Activated CD4-positive, alpha-beta T cell treated with anti-CD3 and anti-CD28 coated beads, Interleukin-2, amount 50 U/mL, for 4 hours (primary cell): ENCODE measurements at places on chromosomes 1 and 21.

DNA sequence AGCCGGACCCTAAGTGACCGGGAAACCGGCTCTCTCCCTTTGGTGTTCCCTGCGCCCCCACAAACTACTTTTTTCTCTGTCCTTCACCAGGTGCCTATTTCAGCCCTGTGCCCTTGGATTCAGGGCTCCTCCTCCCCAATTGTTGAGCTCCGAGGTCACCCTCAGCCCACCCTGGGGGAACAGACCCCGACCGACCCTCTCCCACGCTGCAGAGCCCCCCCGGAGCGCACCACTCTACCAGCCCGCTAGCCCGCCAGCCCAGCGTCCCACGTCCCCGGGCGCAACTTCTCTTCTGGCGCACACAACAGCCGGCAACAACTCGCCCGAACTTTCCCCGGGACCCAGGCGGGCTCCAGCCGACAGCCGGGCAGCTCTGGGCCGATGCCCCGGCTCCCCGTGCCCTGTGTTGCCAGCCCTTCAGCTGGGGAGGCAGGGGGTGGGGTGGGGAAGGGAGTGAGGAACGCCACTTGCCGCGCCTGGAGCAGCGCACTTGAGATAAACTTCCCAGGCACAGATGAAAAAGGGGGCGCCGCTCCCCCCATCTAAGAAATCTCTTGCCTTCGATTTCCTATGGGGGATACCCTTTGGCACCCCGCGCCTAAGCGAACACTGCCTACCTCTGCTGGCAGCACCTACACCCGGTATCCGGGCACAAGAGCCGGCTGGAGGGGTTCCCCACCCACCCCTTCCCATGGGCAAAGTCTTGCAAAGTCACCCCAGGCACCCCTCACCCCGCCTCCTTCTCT lies 997 bp downstream of the CASZ1 start:
- DNase-seq, result no peak

- no peak for DNase-seq
Observed at GRCh38 chr21:42114646-42115045, 43.5 kb downstream of the UMODL1 start.

DNA sequence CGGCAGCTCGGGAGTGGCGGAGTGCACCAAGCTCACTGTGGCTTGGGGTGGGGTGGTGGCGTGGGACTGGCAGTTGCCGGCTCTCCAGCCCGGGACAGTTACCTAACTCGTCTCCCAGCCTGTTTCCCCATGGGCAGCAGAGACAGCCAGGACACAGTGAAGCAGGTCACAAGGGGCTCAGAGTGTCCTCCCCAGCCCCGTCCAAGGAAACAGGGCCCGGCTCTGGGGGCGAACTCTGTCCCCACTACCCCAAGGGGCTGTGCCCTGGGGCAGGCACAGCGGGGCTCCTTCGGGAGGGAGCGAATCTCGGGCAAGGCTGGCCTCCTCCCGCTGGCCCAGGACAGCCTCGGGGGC lies 759 bp downstream of the GPR157 start:
- DNase-seq, result no peak

GRCh38 chr1:192575499-192576189 lies at the start of gene RGS1:
Gene RGS1 (plus strand): TSS chr1:192575773. CDS start chr1:192575793, 20 bp downstream.
- peak; percentile 54 for DNase-seq

DNA sequence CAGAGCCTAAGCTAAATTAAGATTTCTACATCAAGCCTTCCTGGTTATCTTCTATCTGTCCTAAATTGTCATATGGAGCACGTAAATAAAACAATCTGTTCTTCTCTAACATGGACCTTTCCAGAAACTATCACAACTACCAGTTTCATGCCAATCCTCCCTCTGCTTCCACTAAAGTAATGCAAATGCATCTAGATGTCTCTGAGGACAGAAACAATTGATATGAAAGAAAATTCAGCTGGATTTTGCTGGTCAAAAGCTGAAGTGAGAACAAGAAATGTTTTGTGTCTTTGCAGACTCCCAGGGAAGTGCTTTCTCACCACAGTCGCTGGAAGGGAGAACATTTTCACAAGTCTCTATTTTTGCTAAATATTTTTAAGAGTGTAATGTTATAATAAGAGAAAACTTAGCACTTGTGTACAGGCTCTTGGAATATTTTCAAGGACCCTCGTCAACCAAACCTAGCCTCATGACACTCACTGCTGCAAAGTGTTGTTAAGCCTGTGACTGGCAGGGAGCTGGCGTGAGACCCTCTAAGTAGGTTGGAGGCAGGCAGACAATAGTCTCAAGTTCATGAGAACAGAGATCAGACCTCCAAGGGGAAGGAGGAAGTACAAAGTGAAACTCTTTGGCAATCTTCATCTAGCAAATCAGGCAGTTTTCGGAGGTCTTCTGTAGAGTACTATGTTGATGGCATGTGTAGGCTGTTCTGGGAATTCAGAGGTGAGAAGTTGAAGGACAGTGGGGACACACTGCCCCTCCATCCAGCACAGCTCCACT lies 38.8 kb downstream of the DNASE2B start:
- DNase-seq, result no peak

GRCh38 chr1:65418522-65419185 lies 1.8 kb upstream of the LEPR start:
- no peak for DNase-seq

DNA sequence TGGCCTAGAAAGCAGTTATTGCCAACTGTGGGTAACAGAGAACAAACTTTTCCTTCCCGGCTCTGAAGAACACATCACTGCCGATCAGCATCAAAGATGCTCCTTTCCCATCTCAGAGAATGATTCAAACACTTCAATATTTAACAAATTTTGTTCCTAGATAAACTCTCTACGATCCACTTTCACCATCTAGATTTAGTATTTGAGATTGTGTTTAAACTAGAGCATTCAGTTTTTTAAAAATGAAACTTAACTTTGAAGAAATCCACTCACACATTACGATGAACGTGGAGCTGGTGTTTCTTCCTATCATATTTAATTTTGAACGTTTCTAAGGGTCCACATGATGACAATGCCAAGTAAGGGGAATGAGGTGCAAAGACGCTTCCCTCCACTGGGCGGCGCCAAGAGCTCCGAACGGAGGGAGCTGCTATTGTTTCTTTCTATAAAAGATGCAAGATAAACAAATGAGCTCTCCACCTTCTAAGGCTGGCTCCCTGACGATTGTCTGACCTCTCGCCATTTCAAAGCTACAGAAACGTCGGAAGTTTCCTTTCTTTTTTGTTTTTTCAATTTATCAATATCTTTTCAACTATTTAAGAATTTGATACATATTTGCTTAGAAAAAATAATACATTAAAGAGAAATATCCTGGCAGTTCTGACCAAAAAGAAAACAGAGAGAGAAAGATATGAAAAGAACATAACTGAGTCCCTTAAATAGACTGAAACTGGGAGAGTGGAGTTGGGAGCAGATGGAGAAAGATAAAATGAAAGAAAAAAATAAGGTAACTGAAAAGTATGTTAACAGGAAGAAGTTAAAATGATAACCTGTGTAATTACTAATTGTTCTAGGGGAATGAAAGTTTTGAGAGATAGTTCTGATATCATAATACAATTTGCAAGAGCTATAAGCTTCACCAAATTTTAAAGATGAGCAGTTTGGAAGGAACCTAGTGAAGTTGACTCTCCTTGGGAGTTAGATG lies 4.4 kb upstream of the BARHL2 start:
- peak; percentile 41 for DNase-seq

- DNase-seq, result no peak
Observed at GRCh38 chr1:115640384-115640783, 1.4 kb upstream of the VANGL1 start.

DNA sequence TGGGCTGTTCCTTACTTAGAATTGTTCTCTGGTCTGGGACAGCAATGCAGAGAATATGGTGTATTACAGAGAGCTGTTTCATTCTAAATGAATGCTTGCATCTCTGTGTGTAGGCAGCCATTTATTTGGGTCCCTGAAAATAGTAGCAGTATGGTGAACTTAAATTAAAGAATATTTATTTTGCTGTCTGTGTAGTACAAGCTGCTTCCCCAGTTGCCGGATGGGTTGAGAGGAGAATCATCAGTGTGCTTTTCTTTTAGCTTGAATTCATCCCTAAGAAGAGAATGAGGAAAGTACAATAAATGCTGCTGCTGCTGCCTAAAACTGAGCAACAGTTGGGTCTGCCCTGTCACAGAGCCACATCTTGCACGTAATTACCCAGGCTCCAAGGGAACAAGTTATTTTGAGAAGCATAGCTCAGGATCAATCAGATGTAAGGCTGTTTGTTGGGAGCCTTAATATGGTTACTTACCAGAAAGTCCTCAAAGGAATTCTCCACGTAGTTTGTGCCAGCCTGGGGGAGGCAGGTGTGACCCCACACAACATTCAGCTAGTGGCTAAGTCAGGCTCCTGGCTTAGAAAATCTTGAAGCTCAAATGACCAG lies 16.6 kb downstream of the ACTN2 start:
- DNase-seq, result no peak

DNA sequence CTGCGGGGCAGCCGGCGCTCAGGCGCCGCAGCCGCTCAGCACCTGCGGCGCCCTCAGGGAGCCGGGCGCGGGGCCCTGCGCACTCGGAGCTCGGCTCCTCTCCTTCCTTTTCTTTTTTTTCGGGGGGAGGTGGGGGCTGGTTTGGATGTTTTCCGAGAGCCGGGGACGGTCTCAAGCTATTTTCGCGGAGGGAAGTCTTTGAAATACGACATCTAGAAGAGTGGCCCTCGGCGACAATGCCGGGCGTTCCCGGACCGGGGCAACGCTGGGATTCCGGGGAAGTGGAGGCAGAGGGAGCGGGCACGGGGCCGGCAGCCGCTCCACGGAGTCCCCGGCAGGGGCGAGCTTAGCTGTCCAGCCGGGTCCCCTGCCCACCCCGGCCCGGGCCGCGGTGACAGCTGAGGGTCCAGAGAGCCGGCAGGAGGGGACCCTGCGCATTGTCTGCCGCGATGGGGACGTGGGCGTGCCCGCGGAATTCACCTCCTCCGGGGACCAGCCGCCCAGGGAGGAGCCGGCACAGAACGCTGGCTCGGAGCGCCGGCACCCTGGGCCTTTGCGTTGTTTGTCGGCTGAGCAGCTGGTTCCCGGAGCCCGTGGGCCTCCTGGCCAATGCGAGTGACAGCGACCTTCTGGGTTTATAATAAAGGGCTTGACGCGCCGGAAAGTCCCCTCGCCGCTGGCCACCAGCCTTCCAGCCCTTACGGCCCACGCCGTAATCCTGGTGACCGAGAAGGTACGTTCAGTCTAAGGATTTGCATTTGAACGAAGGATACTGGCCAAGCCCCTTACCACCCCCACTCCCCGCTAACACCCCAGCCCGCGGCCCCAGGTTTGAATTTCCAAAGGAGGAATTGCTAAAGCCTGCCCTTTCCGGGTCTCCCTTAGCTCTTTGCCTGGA lies 582 bp downstream of the SLC37A1 start:
- DNase-seq, result peak; percentile 65

- no peak for DNase-seq
Observed at GRCh38 chr1:168161459-168161858, 17.3 kb upstream of the TIPRL start.

DNA sequence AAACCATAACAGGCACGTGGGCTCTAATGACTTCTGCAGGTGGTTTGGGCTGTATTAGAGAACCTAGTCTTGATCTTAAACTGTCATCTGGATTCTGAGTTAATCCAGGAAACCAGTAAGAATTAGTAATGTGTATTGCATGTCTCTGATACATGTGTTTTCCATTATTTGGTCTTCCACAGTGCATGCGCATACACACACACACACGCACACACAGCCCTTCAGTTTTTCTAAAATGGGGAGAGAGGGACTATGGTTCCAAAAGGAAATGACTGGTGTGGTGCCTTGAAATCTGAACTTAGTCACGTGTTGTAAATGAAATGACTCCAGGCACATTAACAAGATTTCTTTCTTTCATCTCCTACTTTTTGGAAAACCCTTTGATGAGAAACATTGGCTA lies 67.6 kb downstream of the OLFML2B start:
- no peak for DNase-seq

GRCh38 chr1:185487026-185487425 lies 170.0 kb upstream of the IVNS1ABP start:
- no peak for DNase-seq

DNA sequence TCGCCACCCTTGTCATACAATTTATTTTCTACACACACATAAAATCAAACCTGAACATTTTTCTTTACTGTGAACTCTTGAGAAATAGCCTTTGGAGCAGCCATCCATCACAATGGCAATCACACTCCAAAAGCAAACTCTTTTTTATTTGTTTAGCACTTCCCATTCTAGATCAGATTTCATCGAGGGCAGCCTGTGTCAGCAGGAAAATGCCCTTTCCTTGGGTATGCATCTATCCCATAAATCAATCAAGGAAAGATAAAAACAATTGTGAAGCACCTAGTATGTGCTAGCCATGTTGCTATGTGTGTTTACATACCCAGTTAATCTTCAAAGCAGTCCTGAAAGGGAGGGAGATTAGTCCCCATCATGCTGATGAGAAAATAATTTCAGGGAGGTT lies 484.1 kb upstream of the USP24 start:
- no peak for DNase-seq

DNA sequence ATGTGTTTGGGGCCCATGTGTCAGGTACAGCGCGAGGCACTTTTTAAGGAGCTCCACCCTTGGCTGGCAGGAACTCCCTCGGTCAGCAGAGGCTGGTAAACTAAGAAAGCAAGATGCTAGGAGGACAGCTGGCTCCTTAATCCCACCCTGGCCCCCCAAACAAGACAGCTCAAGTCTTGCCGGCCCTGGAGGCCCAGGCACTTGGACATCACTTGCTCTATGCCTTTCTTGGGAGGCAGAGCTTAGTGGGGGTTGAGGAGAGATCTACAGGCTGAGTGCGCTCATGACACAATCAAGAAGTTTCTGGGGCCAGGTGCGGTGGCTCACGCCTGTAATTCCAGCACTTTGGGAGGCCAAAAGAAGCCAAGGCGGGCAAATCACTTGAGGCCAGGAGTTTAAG lies 78.1 kb downstream of the CD34 start:
- DNase-seq, result no peak

- no peak for DNase-seq
Observed at GRCh38 chr1:222370913-222371675, 176.8 kb downstream of the HHIPL2 start.

GRCh38 chr1:163959622-163960021 lies 599.4 kb upstream of the PBX1 start:
- no peak for DNase-seq

DNA sequence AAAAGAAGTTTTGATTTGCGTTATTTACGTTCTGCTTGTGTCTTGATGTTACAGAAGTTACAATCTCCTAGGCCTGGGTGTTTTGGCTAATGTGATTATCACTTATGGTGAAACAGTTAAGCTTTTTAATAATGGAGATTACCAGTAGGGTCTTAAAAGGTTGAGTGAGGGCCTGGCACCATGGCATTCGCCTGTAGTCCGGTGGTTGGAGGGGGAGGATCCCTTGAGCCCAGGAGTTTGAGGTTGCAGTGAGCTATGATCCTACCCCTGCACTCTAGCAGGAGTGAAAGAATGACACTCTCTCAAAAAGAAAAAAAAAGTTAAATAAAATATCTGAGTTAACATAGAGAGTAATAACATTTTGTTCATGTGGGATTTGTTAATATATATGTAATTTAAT lies 8.8 kb upstream of the SPEN start:
- DNase-seq, result no peak

DNA sequence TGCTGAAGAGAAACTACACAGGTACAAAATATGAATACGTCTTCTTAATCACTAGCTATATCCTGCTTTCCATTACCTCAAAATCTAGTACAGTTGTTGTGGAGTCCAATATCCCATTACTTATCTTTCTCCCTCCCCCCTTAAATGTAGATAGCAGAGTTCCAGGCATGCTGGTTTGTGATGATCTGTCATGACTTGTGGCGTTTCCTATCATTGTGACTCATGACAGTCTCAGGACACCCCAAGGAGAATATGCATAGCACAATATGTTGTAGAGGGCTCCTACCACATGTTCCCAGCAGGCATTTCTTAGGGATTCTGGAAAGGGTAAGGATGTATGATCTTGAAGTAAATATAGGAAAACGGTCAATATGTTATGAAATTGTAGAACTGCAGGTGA lies 206.9 kb downstream of the USH2A start:
- no peak for DNase-seq
